HepG2 (cell line): ENCODE measurements at places on chromosomes 2 and 18. TPM values are rescaled to one million over a fixed set of nuclear protein-coding genes. Genes with fewer than 3 reads are reported as not detected.

DNA sequence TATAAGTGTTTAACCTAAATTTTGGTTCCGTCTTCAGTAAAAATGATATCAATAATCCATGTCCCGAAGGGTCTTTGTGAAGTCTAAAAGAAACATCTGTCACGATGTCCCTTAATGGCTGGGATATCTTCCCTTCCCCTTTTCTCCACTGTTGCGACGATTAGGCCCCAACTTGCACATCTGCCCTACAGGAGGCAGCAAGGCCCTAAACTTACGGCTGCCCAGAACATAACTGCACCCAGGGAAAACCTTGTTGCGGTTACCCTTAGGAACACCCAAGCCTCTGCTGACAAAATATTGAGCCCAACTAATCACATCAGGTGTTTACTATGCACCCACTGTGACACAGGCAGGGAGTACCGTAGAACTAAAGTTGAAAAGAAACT lies 1.3 kb upstream of the SMAD2 start:
- peaks cover 39% of the 10 kb centered on the region for H3K4me1 ChIP-seq
- H3K27me3 ChIP-seq: no peaks in the 10 kb centered on the region
- H3K36me3 ChIP-seq: no peaks in the 10 kb centered on the region
- H3K4me3 ChIP-seq: peak overlapping the region; percentile 76
- H3K27ac ChIP-seq: peak overlapping the region; percentile 96
- no peak for DNase-seq

Gene IL1B
- total RNA-seq: not detected in 2 replicates

- no peak overlapping the region for H3K27ac ChIP-seq
- DNase-seq: no peak
- no peaks in the 10 kb centered on the region for H3K36me3 ChIP-seq
- H3K27me3 ChIP-seq: no peaks in the 10 kb centered on the region
Measured at GRCh38 chr2:52537588-52537987, 1230.0 kb upstream of the CHAC2 start.

Gene FBLN7
- total RNA-seq: 0.95 and 1.4 TPM in 2 replicates

GRCh38 chr2:46098621-46099062 lies 198.6 kb upstream of the EPAS1 start:
- H3K4me1 ChIP-seq: peaks cover 5% of the 10 kb centered on the region; the same call in 1 of the 2 replicates
- H3K36me3 ChIP-seq: no peaks in the 10 kb centered on the region
- H3K4me3 ChIP-seq: no peak overlapping the region
- H3K27me3 ChIP-seq: no peaks in the 10 kb centered on the region
- H3K27ac ChIP-seq: no peak overlapping the region

DNA sequence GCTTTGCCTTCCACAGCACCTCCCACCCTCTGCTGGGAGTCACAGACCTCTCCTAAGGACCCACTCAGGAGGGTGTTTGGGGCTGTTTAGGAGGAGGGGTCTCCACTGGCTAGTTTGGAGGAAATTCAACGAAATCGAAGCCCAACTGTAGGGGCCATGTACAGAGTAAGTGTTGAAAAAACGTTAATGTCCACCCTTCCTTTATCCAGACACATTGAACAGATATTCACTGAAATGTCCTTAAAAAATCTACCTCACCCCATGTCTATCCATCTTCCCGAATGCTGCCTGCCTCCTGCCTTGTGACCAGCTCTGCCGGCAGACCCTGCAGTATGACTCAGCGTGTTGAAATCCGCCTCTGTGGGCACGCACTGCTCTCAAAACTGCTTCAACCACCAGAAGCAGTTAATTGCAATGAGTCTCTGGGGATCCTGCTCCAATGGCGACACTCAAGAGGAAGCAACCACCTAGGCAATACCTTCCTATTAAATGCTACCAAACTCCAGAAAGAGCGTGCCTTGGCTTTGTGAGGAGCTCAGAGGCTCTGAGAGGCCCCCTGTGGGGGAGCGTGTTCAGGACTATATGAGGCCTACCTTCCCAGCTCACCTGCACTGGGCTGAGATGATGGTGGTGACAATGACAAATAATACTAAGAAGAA lies 61.4 kb upstream of the RTN4 start:
- no peak overlapping the region for H3K27ac ChIP-seq
- DNase-seq: peak; percentile 68
- peaks cover 72% of the 10 kb centered on the region for H3K4me1 ChIP-seq
- H3K4me3 ChIP-seq: peak overlapping the region; percentile 39
